ENCODE measurements at places on chromosomes 2 and 18.

DNA sequence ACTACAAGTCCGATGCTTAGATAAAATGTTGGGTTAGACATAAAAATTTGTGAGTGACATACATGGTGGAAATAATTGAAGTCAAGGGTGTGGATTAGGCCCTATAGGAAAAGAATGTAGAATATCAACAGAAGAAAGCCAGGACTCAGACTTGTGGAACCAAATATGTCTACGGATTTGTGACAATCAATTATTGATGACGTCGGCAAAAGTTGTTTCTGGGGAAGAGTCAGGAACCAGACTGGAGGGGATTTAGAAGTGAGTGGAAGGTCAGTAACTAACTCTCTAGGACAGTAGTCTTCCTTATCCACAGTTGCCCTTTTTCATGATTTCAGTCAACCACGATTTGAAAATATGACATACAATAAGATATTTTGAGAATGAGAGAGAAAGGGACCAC lies 130.9 kb upstream of the TANK start:
- DNase-seq, result no peak

GRCh38 chr2:230949966-230950873 lies 25.2 kb upstream of the GPR55 start:
- no peak for DNase-seq

- DNase-seq, result no peak
Observed at GRCh38 chr2:160139991-160140390, 60.1 kb downstream of the ITGB6 start.

- no peak for DNase-seq
Observed at GRCh38 chr2:181626671-181627070, 30.2 kb downstream of the CERKL start.

GRCh38 chr2:15009681-15010080 lies 377.2 kb downstream of the LRATD1 start:
- DNase-seq, result no peak

DNA sequence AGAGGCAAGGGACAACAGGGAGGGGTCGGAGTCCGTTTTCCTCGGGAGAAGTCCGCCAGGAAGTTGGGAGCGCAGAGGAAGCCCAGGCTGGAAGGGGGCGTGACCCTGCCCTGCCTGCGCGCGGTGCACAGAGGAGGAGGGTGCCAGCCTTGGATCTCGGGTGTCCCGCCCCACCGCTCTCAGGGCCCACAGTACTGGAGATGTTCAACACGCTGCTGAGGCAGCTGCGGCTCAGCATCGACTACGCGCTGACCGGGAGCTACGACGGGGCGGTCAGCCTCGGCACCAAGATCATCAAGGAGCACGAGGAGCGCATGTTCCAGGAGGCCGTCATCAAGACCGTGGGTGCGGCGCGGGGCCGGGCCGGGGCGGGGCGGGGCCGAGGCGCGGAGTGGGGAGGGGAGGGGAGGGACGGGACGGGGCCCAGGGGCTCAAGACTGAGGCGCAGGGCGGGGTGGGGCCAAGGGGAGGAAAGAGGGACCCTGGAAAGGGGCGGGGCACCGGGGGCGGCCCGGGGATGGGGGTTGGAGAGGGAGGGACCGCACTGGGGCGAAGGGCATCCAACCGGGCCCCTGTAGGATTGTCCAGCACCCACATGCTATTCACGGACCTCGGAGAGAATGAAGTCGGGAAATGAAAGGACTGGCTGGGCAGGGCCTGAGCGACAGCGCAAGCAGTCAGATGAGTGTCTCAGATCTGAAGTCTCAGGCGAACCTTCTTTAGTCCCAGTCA lies 36.6 kb downstream of the POMC start:
- no peak for DNase-seq

DNA sequence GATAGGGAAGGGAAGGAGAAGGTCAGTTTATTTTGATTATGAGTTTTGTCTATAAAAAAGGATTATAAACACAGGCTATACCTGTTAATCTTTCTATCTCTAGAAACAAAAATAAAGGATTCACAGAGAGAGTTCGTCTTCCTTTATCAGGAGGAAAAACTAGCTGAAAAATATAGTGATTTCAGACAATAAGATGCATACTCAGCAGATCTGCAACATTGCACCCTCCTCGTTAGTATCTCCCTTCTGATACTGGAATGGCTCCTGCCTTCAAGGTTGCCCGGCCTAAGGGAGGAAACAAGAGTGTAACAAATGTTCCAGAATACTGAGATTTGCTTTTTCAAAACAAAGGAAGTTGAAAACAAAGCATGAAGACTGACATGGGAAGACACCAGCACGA lies 48.7 kb upstream of the LRATD1 start:
- no peak for DNase-seq

DNA sequence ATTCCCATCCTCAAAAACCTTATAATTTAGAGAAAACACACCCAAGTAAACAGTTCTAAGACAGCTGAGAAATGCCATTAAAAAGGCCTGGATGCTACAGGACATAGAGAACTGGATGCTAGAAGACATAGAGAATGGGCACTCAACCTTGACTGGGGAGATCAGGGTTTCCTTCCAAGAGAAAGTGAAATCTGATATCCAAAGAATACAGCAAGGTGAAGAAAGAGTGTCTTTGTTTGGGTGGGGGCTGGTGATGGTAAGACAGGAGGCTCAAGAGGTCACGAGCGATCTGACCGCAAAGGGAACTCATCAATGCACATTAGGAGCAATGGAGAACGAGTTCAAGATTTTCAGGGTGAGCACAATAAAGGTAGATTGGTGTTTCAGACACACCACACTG lies 31.6 kb downstream of the EPB41L3 start:
- no peak for DNase-seq

- no peak for DNase-seq
Observed at GRCh38 chr2:167607211-167607610, 640.2 kb downstream of the STK39 start.

GRCh38 chr18:5393779-5394178 lies 98.3 kb upstream of the ZBTB14 start:
- no peak for DNase-seq

GRCh38 chr2:48728295-48728694 lies 27.2 kb downstream of the LHCGR start:
- DNase-seq, result no peak

- peak; percentile 8 for DNase-seq
Observed at GRCh38 chr18:41745166-41746049, 209.6 kb upstream of the PIK3C3 start.

GRCh38 chr2:57376985-57377384 lies 669.6 kb upstream of the VRK2 start:
- DNase-seq, result no peak

DNA sequence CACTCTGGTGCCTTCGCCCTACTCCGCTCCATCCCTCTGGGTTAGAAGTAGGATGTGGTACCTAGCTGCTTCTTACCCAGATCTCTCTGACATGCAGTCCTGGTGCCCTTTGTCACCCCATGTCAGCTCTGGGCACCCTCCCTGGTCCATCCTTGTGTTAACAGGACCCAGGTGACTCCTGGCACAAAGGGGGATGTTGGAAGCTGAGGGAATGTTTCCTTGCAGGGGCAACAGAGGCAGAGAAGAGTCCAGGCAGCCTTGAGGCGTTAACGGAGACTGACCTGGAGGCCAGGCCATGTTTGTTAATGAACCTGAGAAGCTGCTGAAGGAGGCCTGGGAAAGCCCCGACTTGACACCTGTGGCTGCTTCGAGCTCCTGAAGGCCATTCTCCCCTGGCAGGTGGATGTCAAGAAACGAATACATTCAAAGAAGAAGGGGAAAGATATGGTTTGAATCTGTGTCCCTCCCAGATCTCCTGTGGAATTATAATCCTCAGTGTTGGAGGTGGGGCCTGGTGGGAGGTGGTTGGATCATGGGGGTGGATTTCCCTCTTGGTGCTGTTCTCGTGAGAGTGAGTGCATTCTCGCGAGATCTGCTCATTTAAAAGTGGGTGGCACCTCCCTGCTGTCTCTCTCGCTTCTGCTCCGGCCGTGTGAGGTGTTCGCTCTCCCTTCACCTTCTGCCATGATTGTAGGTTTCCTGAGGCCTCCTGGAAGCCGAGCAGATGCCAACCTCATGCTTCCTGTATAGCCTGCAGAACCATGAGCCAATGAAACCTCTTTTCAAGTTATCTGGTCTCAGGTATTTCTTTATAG lies 31.4 kb downstream of the NPPC start:
- no peak for DNase-seq

DNA sequence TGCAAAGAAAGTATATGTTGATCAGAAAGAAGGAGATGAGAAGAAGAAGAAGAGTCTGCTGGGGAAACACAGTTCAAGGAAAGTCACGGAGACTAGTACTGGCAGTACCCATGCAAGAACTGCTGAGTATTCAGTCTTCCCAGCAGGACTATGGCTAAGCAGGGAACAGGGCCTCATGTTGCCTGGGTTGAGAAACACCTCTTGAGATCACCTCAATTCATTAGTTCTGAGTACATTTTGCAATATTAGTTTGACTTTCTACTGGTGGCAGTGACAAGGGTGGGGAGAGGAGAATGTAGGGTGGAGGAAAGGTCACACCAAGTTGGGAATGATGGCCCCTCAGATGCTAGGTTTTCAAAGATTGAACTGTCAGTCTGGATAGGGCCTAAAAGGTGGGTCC lies 50.5 kb downstream of the MRPL33 start:
- no peak for DNase-seq

DNA sequence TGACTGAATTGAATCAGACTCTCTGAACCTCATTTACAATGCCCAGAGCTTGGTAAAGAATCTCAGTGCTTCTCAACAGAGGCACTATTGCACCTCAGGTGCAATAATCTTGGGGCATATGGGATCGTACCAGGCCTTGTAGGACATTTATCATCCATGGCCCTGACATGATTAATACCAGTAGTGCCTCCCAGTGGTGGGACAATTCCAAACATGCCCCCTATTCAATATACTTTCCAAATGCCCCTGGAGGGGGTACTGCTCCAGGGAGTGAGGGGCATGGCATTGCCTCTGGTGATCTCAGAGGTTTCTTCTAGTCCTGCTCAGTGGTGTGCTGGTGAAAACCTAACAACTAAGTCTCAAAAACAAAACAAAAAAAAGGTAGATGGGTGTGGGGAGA lies 174.9 kb upstream of the SMAD2 start:
- no peak for DNase-seq

- no peak for DNase-seq
Observed at GRCh38 chr2:29074411-29074810, at the start of gene PCARE. TSS of gene PCARE (minus strand) at chr2:29074523. CDS start at chr2:29074261, 262 bp downstream.

DNA sequence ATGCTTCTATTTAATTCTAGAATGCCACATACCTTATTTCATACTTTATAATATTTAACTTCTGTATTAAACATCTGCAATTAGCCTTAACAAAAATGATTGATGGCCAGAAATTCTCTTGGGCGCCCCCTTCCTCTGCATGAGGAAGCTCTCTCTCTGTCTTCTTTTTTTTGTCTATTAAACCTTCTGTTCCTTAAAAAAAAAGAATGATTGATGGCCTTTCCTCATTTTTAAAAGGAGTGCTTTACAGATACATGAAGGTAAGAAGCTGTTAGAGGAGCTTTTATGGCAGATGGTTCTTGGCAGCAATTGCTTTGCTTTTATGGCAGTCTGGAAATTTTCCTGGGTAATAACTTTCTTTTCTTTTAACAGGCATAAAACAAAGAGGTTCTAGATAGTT lies 526.9 kb downstream of the SLC4A3 start:
- no peak for DNase-seq

- no peak for DNase-seq
Observed at GRCh38 chr2:10879624-10880585, 31.8 kb upstream of the KCNF1 start.

GRCh38 chr2:220509966-220510365 lies 882.5 kb downstream of the SLC4A3 start:
- no peak for DNase-seq

DNA sequence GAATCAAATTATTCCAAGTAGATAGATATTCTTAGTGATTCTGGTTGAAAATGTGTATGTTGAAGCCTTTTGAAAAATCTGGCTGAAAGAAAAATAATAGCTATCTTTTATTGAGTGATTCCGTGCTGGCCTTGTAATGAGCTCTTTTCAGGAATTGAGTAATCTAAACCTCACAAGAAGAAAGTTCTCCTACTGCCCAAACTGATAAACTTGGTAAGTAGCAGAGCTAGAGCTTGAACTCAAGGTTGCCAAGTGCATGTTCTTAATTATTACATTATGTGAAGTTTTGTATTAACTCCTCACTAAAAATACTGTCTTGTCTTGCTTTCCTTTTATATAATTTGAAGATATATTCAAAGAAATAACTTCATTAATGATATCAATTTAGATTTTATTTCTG lies 1.6 kb upstream of the PPP1R1C start:
- DNase-seq, result no peak

DNA sequence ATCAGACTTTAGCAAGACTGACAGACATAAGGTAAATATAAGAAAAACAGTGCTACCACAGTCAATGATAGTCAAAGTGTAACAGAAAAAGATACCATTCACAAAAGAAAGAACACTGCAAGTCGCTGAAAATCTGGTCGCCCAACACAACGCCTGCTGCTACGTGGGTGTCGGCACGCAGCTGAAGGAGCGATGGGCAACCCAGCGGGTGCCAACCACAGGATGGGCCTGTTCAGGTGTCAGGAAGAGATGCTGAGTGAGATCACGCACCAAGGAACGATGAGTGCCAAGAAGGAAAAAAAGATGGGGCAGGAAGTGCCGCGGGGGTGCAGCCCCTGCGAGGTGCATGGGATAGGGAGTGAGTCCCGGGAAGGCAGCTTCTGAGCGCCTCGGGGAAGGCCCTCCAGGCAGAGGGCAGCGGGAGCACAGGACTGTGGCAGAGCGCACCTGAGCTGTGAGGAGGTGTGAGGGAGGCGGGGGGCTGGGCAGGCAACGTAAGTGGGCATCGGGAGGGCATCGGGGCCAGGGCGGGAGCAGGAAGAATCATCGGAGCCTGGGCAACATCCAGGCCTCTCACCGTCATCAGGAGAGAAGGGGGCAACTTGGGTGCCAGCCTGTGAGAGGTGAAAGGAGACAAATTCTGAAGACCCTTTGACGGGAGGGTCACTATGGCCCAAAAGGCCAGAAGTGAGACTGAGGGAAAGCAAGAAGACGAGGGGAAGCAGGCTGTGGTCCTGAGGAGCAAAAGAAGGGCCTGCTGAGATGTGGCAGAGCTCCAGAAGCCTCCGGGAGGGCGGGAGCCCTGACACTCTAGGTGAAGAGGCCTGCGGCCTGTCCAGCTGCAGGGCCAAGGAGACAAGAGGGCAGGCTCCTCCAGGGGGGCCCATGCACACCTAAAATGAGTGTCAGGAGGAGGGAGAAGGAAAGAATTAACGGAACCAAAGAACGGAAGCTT lies 14.8 kb upstream of the MTERF4 start:
- DNase-seq, result no peak

DNA sequence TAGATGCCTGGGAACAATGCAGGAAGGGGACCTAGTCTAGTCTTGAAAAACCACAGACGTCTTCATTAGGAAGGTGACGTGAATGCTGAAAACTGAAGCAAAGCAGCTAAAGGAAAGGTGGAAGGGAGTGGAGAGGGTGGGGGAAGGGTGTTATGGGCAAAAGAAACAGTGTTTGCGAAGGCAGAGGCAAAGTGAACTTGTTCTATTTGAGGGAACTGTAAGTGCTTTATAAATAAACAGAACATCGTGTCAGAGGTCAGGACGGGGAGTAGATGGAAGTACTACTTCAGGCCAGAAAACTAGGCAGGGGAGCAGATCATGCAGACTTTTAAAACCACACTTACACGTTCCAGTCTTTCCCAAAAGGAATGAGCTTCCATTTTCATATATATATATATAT lies 57.8 kb downstream of the FASTKD2 start:
- DNase-seq, result no peak

- DNase-seq, result no peak
Observed at GRCh38 chr2:170202437-170202836, 24.5 kb downstream of the MYO3B start.

GRCh38 chr18:65827444-65827843 lies 76.6 kb downstream of the CDH7 start:
- no peak for DNase-seq
